Kidney (tissue), 22 donors: ENCODE measurements at places on chromosomes 2 and 18. TPM values are rescaled to one million over a fixed set of nuclear protein-coding genes. Genes with fewer than 3 reads are reported as not detected.

DNA sequence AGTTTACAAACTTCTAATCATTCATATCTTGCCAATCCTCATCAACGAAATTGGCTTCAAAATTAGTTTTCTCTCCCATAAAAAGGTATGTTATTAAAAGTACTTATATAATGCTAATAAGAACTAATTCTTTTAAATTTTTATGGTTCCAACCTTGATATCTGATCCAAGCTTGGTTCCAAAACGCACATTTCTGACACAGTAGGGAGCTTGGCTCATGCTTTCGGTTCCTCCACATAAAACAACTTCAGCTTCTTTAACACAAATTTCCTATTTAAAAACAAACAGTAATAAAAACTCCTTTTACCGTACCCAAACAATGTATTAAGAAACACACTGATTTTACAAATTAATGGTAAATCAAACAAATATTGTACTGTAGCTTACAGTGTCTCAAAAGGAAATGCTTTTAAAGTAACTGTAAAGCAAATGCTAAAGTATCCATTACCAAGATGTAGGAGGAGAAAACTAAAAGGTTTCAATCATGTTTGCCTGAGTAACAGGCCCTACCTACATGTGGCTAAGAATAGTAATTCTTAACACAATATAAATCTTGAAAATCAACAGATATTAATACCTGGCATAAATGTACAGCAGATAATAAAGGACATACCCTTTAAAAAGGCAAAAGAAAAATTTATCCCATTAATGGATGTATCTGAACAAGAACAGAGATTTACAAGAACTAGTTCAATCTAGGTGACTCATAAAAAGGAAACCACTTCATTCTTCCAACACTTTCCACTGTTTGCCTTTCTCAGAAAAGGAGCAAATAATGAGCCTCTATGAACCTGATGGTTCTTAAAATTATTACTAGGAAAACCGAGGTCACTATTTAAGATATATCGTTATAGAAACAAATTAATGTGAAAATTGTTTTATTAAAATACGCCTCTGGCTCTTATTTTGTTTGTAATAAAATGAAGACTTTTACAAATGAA, 17.5 kb downstream of the ACAA2 start:
- DNase-seq: no peak
- H3K4me3 ChIP-seq: no peak overlapping the region
- peaks cover 8% of the 10 kb centered on the region for H3K36me3 ChIP-seq
- no peaks in the 10 kb centered on the region for H3K27me3 ChIP-seq
- no peak overlapping the region for H3K27ac ChIP-seq

The ANKRD44 gene
- total RNA-seq: 39.2 TPM

The LIMS3 gene
- 1.5 TPM for total RNA-seq

GRCh38 chr2:134334542-134335353, 80.9 kb downstream of the MGAT5 start:
- DNase-seq: no peak
- H3K4me3 ChIP-seq: no peak overlapping the region
- H3K27ac ChIP-seq: no peak overlapping the region

The TNS1 gene
- total RNA-seq: 471 TPM

DNA sequence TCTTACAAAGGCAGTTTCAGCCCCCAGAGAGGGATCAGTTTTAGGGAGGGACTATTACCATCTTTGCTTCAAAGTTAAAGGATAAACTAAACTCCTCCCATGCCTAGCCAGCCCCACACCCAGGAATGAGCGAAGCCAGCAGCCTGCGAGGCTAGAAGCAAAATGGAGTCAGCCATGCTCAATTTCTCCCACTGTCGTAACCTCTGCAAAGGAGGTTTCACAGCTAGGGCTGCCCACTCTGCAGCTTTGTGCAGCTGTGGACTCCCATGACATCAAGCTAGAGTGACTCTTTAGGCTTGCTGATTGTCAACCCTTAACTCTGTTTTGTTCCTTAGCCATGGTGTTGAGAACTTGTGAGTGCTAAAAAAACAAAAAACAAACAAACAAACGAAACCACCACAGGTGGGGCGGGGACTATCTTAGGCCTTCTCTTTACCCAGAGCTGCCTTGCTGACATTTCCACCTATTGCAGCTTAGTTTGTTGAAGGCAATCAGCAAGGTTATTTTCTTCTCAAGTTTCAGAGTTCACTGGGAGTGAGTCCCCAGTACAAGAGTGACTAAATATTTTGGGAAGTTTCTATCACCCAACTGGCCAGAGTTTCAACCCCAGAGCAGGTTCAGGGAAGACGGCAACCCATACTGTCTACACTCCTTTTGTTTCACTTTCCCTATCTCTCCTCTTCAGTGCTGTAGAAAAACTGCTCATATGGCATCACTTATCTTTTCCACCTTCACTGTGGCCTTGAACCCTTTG, 592.1 kb downstream of the XIRP2 start:
- peak; percentile 9 for DNase-seq
- H3K27me3 ChIP-seq: no peaks in the 10 kb centered on the region
- no peak overlapping the region for H3K4me3 ChIP-seq
- no peaks in the 10 kb centered on the region for H3K36me3 ChIP-seq

GRCh38 chr18:41751652-41752051, 203.4 kb upstream of the PIK3C3 start:
- no peak overlapping the region for H3K4me3 ChIP-seq
- H3K27ac ChIP-seq: no peak overlapping the region
- no peaks in the 10 kb centered on the region for H3K27me3 ChIP-seq
- H3K36me3 ChIP-seq: no peaks in the 10 kb centered on the region

- no peak overlapping the region for H3K27ac ChIP-seq
- peaks cover 7% of the 10 kb centered on the region for H3K36me3 ChIP-seq
- H3K4me3 ChIP-seq: no peak overlapping the region
- no peak for DNase-seq
These were observed 276.5 kb downstream of the NBAS start for GRCh38 chr2:15284614-15285013.

GRCh38 chr2:88841224-88841929, 149.9 kb downstream of the RPIA start:
- no peaks in the 10 kb centered on the region for H3K4me1 ChIP-seq
- H3K27me3 ChIP-seq: no peaks in the 10 kb centered on the region
- H3K4me3 ChIP-seq: no peak overlapping the region
- no peak for DNase-seq

GRCh38 chr18:28890791-28891190, 713.9 kb upstream of the CDH2 start:
- H3K36me3 ChIP-seq: no peaks in the 10 kb centered on the region
- no peak overlapping the region for H3K27ac ChIP-seq
- no peak overlapping the region for H3K4me3 ChIP-seq
- no peak for DNase-seq

DNA sequence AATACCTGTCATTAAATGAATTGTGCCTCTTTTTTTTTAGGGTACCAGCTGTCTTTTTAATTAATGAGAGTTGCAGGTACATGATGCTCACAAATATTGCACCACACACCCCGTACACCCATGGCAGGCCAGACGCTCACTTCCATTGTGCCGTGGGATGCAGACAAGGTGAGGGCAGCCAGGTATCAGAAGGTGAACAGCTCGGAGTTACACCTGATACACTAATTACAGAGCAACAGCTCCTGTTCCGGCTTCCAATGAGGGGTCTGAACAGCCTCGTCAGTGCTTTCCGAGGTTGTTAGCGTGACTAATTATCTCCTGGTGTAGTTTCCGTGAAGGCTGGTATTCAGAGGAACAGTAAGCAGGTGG, 442.8 kb downstream of the ZNF516 start:
- peaks cover 2% of the 10 kb centered on the region for H3K27me3 ChIP-seq
- no peaks in the 10 kb centered on the region for H3K36me3 ChIP-seq
- peaks cover 5% of the 10 kb centered on the region for H3K4me1 ChIP-seq
- H3K4me3 ChIP-seq: no peak overlapping the region
- no peak for DNase-seq

The FAM237A gene
- total RNA-seq: not detected

The PHOSPHO2 gene
- total RNA-seq: 7.5 TPM

- no peaks in the 10 kb centered on the region for H3K36me3 ChIP-seq
- H3K27ac ChIP-seq: no peak overlapping the region
- H3K4me1 ChIP-seq: no peaks in the 10 kb centered on the region
- DNase-seq: no peak
These were observed 158.8 kb upstream of the SMIM21 start for GRCh38 chr18:75586130-75586889.

DNA sequence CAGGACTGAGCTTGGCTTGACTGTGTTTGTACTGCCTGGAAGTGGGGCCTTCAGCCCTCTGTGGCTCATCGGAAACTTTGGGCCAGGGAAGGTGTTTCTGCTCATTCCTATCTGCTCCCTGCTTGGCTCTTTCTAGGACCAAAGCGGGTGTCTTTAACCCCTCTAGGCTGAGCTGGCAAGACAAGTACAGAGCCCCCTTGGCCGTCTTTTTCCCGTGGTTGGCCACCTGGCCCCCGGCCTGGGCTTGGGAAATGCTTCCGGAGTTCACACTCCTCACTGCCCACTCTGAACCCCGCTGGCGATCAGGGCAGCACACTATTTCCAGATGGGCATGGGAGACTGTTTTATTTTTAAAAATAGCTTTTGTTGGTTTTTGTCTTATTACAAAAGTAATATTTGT, 243.0 kb downstream of the DYSF start:
- H3K27me3 ChIP-seq: no peaks in the 10 kb centered on the region
- no peak overlapping the region for H3K4me3 ChIP-seq
- H3K36me3 ChIP-seq: no peaks in the 10 kb centered on the region
- no peaks in the 10 kb centered on the region for H3K4me1 ChIP-seq
- H3K27ac ChIP-seq: no peak overlapping the region

GRCh38 chr2:102061286-102061699, 69.5 kb downstream of the IL1R2 start:
- H3K36me3 ChIP-seq: no peaks in the 10 kb centered on the region
- H3K27me3 ChIP-seq: no peaks in the 10 kb centered on the region
- DNase-seq: no peak
- no peak overlapping the region for H3K4me3 ChIP-seq
- H3K27ac ChIP-seq: no peak overlapping the region

DNA sequence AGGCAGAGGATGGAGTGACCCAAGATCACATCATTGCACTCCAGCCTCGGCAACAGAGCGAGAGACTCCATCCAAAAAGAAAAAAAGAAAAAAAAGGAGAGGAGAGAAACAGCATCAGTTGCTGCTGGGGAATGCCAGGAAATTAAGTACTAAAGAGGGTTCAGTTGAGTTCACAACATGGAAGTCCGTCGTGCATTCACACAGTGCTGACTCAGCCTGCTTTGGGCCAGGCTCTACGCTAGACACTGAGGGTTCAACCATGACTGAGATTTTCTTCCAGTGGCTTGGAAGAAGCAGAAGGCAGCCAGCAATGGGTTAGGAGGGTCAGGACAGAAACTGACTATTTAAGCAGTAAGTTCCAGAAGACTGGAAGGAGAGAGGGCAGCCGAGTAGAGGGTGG, 108.8 kb downstream of the FMNL2 start:
- no peak overlapping the region for H3K4me3 ChIP-seq
- no peak for DNase-seq
- no peaks in the 10 kb centered on the region for H3K36me3 ChIP-seq
- no peaks in the 10 kb centered on the region for H3K4me1 ChIP-seq

The SIX2 gene
- 0.28 TPM for total RNA-seq

- no peak overlapping the region for H3K27ac ChIP-seq
- DNase-seq: peak; percentile 29
- no peaks in the 10 kb centered on the region for H3K36me3 ChIP-seq
These were observed 117.4 kb downstream of the HDAC4 start for GRCh38 chr2:239283288-239283945.

DNA sequence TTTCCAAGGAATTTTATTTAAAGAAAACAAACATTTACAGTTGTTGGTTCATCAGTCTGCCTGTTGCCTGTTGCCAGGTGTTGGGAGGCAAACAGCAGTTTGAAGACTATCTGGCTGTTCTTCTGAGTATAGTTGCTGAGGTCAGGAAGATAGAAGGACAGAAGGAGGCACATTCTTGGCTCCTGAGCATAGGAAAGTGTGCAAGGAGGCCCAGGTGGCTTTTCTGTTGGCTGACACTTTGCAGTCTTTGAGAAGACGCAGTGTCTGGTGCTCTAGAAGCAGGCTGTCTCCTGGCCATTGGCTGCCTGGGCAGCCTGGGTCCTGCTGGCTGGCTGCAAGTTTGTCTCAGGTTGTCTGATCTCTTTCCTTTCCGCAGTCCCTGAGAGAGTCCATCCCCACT, 36.4 kb downstream of the TMEM17 start:
- H3K36me3 ChIP-seq: no peaks in the 10 kb centered on the region
- H3K4me1 ChIP-seq: no peaks in the 10 kb centered on the region
- DNase-seq: no peak
- no peak overlapping the region for H3K27ac ChIP-seq
- H3K4me3 ChIP-seq: no peak overlapping the region

- H3K27me3 ChIP-seq: no peaks in the 10 kb centered on the region
- H3K4me3 ChIP-seq: no peak overlapping the region
- no peaks in the 10 kb centered on the region for H3K4me1 ChIP-seq
- no peak overlapping the region for H3K27ac ChIP-seq
- DNase-seq: no peak
- H3K36me3 ChIP-seq: no peaks in the 10 kb centered on the region
These were observed 37.5 kb downstream of the NR4A2 start for GRCh38 chr2:156294945-156295580.

- DNase-seq: peak; percentile 91
- H3K36me3 ChIP-seq: no peaks in the 10 kb centered on the region
- H3K27ac ChIP-seq: peak overlapping the region; percentile 76
These were observed 764 bp downstream of the MBD2 start for GRCh38 chr18:54223568-54224241.

GRCh38 chr2:208358758-208359631, 47.6 kb upstream of the PTH2R start:
- no peaks in the 10 kb centered on the region for H3K36me3 ChIP-seq
- no peaks in the 10 kb centered on the region for H3K27me3 ChIP-seq
- DNase-seq: no peak
- H3K27ac ChIP-seq: no peak overlapping the region
- H3K4me3 ChIP-seq: no peak overlapping the region
- no peaks in the 10 kb centered on the region for H3K4me1 ChIP-seq

The GRP gene
- total RNA-seq: not detected

The POTEI gene
- total RNA-seq: not detected

The INPP5D gene
- 29.6 TPM for total RNA-seq

DNA sequence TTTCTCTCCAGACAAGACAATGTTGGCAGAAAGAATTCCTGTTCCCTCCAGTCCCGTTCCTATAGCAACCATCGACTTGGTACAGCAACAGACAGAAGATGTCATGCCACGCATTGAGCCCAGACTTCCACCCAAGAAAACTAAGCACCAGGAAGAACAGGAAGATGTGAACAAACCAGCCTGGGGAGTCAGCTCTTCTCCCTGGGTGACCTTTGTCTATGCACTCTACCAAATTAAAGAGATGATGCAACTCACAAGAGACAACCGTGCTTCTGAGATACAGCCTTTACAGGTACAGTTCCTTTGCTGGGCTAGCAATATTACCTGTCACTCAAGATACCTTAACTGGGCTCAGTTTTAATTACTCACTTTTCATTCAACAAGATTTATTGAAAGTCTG, 37.1 kb downstream of the NEMP2 start:
- DNase-seq: no peak
- H3K4me3 ChIP-seq: no peak overlapping the region
- H3K27ac ChIP-seq: no peak overlapping the region
- no peaks in the 10 kb centered on the region for H3K4me1 ChIP-seq

- peaks cover 13% of the 10 kb centered on the region for H3K4me1 ChIP-seq
- H3K36me3 ChIP-seq: no peaks in the 10 kb centered on the region
- DNase-seq: peak; percentile 73
- no peaks in the 10 kb centered on the region for H3K27me3 ChIP-seq
These were observed 864 bp upstream of the XPO1 start for GRCh38 chr2:61538920-61539520.
